ENCODE measurements at places on chromosomes 7 and 10. TPM values are rescaled to one million over a fixed set of nuclear protein-coding genes. Genes with fewer than 3 reads are reported as not detected.

GRCh38 chr7:120554960-120555571 is 282.1 kb downstream of the KCND2 start:
- H3K4me3 ChIP-seq, result no peak overlapping the region
- no peak for DNase-seq
- H3K27ac ChIP-seq, result no peak overlapping the region

DNA sequence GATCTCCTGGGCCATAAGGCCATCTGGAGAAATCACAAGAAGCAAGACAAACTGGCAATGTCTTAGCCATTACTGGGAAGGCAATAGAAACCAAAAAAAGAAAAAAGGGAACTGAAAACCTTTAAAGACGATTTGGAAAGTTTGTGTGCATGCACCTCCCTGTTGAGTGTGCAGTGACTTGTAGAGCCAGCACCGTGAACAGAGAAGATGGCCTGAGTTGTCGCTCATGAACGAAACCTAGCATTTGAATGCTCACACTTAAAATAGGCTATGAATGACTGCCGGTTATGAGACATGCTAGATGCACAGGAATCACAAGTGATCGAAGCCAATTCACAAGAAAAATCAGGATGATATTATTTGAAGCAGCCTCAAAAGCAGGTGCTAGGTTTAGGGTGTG is 151.3 kb upstream of the ADO start:
- no peak overlapping the region for H3K4me3 ChIP-seq
- no peak overlapping the region for H3K27ac ChIP-seq
- no peaks in the 10 kb centered on the region for H3K36me3 ChIP-seq
- no peaks in the 10 kb centered on the region for H3K27me3 ChIP-seq

GRCh38 chr7:24733414-24734060 is 23.7 kb downstream of the GSDME start:
- DNase-seq, result no peak
- no peaks in the 10 kb centered on the region for H3K36me3 ChIP-seq
- H3K4me1 ChIP-seq, result no peaks in the 10 kb centered on the region
- no peak overlapping the region for H3K27ac ChIP-seq
- no peaks in the 10 kb centered on the region for H3K27me3 ChIP-seq
- no peak overlapping the region for H3K4me3 ChIP-seq

The SPDYE5 gene
- not detected for total RNA-seq

The CDK14 gene
- 53.6 TPM for total RNA-seq

The ST8SIA6 gene
- 2.4 TPM for total RNA-seq

The CALML3 gene
- total RNA-seq, result not detected

The PAOX gene
- 3.7 TPM for total RNA-seq

All from aorta (tissue), 5 donors.